ENCODE measurements at places on chromosomes 13 and 19.

- DNase-seq, result no peak
Observed at GRCh38 chr13:76965759-76966421, 17.6 kb downstream of the ACOD1 start.

GRCh38 chr19:11494634-11495285 is 10.9 kb downstream of the ZNF653 start:
- DNase-seq, result no peak

GRCh38 chr13:42968906-42969305 is 23.1 kb downstream of the EPSTI1 start:
- no peak for DNase-seq

DNA sequence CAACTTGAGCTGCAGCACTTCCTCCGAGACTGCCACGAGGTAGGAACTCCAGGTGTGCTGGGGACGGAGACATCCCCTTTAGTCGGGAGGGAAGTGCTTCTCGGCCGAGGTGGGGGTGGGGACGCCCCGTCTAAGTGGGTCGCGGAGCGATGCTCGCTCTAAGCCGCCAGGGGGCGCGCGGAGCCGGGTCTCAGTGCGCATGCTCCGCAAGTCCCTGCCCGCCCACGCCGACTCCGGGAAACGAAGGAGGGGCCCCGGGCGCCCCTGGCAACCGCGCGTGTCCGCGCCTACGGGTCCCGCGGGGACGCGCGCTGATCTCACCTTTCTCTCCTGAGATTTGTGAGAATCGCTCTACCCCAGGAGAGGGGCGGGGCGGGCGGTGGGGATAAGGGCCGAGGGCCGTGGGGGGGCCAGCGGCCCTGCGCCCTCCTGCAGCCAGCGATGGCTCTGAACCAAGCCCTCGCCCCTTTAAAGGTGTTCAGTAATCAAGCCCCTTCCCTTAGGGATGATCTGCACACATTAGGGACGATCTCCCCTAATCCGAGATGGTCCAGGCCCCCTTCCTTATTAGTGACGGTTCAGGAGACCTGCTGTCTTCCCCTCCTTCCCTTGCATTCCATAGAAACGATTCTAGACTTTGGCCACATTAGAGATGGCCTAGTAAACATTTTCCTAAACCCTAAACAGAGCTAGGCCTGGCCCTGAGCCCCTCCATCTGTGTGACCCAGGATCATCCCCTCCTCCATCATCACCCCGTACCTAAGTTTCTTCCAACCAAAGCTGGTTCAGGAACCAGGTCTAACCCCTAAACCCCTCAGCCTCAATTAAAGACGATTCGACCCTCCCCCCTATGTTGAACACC is 47.3 kb upstream of the SHKBP1 start:
- peak; percentile 83 for DNase-seq

- no peak for DNase-seq
Observed at GRCh38 chr13:28865951-28866350, 45.8 kb downstream of the MTUS2 start.

DNA sequence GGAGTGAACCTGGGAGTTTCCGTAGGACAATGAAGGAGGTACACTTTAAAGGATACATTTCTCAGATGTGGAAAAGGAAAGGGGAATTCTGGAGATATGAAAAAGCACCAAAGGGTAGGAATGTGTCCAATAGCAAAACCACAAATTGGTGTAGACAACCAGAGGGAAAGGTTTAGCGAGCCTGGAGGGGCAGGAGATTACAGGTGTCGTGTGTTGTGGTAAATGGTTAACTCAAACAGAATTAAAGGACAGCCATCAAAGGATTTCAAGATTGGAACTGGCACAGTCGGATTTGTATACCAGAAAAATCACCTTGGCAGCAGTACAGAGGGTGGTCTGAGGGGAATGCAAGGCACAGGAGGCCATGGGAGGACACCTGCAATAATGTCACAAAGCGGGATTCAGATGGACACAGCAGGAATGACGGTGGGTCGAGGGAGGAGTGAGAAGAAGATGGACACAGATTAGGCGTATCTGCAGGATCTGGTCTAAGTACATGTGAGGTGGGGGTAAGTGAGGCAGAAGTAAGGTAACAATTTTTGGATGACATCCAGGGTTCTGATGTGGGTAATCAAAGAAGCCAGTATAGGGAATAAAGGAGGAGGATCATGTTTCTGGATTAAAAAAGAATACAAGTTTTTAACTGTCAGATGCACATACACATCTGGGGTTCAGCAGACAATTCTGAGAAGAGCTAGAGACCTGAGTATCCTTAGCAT is 361.6 kb downstream of the KLF12 start:
- no peak for DNase-seq

DNA sequence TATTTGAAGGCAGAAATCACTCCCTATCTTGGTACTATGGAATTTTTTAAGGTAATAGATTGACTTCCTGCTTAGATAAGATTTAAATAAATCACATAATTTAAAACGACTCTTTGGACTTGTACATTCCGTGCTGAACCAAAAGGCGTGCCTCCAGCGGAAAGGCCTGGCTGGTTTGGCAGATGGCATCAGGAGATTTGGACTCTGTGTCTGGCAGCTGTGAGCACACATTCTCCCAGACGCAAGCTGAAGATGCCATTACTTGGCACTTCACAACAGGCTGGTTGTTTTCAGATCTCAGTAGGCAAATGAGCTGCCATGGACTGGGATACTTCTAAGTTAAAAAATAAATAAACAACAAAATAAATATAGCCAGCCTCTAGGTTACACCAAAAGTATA is 104.5 kb upstream of the SLC15A1 start:
- no peak for DNase-seq

DNA sequence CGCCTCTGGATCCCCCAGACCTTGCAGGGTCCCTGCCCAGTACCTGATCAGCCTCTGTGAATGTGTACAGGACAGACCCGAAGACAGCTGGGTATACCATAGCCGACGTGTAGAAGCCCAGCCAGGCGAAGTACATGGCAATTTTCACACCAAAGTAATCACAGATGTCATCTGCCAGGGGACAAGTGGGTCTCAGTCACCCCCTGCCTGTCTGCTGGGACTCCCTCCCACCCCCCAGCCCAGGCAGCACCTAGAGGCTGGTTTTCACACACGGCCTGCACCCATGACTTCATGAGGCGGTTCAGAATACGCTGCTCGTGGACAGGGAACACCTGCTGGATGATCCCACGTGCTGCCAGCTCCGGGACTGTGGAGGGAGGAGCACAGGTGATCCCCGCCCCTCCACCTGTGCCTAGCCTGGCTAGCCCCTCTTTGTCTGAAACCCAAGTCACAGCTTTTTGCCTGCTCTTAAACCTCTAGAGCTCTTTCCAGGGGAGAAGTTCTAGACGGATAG is 3.6 kb downstream of the ANO8 start:
- no peak for DNase-seq

DNA sequence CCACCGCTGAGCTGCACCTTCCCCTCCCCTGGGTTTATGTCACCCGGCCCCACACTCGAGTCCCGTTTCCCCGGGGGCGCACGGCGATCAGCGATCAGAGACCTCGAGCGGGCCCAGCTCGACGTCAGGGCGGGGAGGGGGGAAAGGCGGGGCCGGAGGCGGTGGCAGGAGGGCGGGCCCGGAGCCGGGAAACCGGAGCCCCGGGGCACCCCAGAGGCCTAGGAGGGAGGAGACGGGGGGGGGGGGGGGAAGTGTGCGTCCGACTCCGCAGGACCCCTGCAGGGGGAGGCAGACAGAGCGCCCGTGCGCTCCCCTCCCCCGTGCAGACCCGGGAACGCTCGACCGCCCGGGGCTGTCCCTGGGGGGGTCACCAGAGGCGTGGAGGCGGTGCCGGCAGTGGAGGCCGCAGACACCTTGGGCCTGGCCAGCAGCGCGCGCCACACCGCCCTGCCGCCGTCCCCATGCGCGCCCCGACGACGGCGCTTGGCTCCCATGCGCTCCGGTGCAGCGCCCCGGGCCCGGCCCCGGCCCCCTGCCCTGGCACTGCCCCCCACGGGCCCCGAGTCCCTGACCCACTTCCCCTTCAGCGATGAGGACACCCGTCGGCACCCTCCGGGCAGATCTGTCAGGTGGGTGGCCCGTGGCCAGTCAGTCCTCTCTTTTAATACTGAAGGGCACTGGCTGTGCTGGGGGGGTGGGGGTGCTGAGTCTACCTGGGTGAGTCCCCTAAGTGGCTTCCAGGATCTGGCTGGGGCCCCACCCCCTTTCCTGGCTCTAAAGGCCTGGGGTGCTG is 11.8 kb downstream of the PDE4A start:
- DNase-seq, result no peak

- no peak for DNase-seq
Observed at GRCh38 chr13:20430296-20430695, 95.4 kb downstream of the CRYL1 start.

GRCh38 chr13:113937527-113938180 is 36.2 kb downstream of the C13orf46 start:
- DNase-seq, result no peak

DNA sequence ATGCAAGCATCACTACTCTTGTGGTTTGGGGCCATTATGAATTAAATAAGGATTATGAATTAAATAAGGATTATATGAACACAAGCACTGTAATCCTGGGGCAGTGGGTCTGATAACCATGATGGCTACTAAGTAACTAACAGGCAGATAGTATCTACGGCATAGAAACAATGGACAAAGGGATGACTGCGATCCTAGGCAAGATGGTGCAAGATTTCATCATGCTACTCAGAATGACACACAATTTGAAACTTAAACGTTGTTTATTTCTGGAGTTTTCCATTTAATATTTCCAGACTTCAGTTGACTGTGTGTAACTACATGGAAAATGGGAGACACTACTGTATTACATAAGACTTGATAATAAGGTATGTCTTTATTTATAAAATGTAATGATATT is 15.1 kb downstream of the KCNRG start:
- no peak for DNase-seq

GRCh38 chr13:98298599-98298998 is 121.5 kb upstream of the RNF113B start:
- DNase-seq, result no peak

DNA sequence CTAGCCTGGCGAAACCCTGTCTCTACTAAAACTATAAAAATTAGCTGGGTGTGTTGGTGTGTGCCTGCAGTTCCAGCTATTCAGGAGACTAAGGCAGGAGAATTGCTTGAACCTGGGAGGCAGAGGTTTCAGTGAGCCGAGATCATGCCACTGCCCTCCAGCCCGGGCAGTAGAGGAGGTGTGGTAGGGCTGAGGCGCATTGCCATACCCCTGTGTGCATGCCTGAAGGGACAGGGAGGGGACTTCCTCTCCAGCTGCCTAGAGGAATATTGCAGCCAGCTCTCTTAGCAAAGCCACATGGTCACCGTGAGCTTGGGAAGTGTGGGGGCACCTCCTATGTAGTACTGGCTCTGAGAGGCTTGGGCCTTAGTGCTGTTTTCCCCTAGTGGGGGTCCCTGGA is 29.2 kb upstream of the PEPD start:
- DNase-seq, result no peak

DNA sequence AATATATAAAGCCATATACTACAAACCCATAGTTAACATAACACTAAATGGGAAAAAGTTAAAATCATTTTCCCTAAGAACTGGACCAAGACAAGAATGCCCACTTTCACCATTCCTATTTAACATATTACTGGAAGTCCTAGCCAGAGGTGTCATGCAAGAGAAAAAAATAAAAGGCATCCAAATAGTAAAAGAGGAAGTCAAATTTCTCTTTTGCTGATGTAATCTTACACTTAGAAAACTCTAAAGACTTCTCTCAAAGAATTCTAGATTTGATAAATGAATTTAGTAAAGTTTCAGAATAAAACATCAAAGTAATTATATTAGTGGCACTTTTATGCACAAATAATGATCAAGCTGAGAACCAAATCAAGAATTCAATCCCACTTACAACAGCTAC is 678.9 kb upstream of the SLITRK5 start:
- no peak for DNase-seq

DNA sequence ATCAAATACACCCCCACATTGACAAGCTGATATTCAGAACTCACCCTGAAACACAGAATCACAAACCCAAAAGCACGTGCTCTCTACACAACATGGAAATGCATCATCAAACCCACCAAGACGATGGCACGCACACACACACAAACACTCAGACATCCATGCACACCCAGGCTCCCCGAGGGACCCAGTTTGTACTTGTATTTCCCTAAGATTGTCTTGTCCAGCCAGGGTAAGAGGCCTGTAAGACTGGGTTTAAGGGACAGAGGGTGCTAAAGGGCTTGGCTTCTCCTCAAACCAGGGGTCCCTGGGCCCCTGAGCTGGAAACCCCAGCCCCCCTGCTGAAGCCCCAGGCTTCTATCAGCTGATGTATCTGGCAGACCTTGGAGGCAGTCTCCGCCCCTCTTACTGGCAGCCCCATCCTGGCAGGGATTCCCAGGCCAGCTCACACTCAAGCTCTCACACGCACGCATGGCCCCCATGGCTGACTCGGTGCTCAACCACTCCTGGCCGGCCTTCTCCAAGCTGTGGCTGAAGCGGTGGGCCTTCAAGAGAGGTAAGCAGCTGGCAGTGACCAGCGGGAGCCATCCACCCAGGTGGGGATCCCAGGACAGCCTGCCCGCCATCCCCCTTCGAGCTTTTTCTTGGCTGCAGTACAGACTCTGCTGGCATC is 6.5 kb downstream of the ARHGEF18 start:
- DNase-seq, result no peak

GRCh38 chr13:51035469-51035868 is 75.6 kb downstream of the C13orf42 start:
- DNase-seq, result no peak

GRCh38 chr13:98746968-98747367 is 5.5 kb downstream of the SLC15A1 start:
- DNase-seq, result no peak

DNA sequence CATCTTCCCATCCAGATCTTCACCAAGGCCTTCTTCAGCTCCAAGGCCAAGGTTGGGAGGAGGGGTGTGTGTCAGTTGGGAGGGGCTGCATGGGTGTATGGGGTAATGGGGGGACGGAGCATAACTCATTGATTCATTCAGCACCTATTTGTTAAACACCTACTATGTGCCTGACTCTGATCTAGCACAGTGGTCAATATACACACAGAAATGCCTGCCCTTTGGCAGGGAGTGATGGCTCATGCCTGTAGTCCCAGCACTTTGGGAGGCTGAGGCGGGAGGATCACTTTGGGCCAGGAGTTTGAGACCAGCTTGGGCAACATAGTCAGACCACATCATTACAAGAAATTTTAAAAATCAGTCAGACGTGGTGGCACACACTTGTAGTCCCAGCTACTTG is 19.2 kb upstream of the SPACA4 start:
- no peak for DNase-seq

DNA sequence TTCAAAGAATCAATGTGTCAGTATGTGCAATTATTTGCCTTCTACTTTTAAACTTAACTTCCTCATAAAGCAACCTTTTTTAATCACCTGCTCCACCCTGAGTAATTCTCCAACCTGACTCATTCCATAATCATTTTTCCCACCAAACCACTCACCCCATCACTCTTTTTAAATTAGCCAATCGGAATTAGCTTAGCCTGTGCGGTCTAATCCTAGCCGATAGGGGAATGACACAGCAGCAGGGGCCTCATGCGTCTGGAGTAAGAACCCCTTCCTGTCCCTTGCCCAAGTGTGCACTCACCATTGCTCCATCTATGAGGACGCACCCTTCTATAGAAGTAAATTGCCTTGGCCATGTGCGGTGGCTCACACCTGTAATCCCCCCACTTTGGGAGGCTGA is 27.4 kb upstream of the ZNF83 start:
- DNase-seq, result no peak

Data from activated CD4-positive, alpha-beta T cell treated with anti-CD3 and anti-CD28 coated beads for 24 hours (primary cell).